Skeletal muscle cell (primary cell): ENCODE measurements at places on chromosomes 16 and 17.

DNA sequence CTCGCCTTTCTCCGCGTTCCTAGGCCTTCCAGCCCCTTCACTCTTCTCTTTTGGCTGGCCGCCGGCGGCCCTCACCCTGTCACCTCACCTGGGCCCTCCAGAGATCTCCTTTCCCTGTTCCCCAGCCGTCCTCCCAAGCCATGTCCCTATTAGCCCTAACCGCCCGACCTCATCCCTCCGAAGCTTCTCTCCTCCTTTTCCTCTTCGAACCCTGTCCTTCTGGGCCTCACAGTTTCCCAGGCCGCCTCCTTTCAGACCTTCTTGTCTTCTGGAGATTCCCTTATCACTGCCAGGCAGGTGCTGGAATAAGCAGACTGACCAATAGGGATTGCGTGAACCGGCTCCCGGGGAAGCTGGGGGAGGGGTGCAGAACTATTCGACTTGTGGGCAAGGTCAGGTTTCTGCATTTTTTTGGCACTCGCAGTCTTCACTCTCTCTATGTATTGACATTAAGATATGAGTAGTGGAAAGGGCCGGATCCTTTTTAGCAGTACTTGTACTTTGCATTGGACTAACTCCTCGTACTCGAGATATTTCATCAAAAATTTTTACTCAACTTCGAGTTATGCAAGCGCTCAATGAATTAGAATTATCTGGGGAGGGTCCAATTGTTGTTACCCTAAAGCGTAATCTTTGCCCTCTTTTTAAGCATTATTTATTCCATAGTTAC is 690 bp downstream of the RHOT1 start:
- no peak for DNase-seq

DNA sequence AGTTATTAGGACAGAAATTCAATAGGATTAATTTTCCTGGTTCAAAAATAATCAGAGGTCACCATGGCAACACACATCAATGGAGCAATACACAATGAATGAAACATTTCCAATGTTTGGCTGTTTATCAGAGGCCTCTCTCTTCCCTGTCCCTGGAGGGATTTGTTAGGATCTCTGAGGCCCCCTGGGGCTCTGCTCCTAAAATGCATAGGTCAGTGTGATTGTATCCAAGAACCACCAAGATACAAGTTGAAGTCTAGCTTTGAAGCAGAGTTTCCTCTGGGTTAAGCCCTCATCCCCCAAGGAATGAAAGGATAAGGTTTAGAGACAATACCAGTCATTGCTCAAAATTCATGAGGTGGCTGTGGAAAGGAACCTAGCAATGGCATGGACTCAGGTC is 561.2 kb upstream of the C16orf82 start:
- DNase-seq, result no peak

DNA sequence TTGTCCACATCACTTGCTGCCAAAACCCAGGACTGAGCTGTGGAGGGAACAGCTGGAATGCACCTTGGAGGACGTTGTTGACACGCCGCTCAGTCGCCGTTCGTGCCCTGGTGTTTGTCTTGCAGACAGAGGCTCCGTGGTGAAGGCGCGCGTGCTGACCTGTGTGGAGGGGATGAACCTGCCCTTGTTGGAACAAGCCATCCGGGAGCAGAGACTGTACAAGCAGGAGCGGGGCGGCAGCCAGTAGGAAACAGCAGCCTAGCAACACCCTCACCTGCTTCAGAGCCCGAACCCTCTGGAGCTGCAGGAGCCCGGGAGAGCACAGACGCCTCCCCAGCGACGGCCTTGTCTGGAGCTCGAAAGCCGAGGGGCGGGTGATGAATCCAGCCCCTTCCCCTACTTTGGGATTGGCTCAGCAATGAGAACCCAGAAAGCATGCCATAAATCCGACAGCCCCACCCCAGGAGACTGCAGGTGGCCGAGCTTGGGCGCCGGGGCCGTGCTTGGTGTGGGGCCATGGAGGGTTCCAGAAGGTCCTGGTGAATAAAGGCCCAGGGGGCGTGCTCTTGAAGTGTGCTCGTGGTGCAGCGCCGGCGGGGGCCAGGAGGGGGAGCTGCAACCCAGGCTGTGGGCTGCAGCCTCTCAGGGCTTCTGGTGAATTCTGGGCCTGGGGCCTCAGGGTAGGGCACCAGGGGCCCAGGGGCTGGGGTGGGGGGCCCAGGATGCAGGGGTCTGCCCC is 470 bp upstream of the CDK3 start:
- DNase-seq, result no peak

- no peak for DNase-seq
Measured at GRCh38 chr17:74732042-74732867, 4.8 kb upstream of the RAB37 start.

- no peak for DNase-seq
Measured at GRCh38 chr16:69888005-69888590, 63.0 kb upstream of the CLEC18A start.
